WTC11 (cell line): ENCODE measurements at places on chromosomes 3 and 15.

GRCh38 chr15:66740802-66741201 lies 38.8 kb downstream of the SMAD6 start:
- DNase-seq, result no peak

DNA sequence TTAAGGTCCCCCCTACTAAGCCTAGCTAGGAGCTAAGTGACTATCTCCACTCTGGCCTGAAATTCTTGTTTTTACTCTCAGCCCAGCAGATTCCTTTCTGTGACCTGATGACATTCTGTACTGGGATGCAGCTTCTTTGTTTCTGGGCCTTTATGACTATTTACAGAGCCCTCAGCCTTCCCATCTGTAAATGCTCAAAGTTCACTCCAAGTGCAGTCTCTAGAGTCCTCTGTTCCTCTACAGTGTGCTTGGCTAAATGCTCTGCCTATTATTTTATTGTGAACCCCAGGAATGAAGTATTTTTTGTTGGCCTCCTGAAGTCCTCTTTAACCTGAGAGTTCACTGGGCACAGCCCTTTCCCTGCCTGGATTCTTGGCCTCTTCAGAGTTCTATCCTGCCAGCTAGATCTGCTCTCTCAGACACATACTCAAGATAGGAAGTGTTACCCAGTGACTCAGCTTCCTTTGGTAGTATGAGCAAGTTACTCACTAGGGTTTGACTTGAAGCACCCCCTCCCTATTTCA lies 278.1 kb upstream of the P2RY1 start:
- no peak for DNase-seq

GRCh38 chr15:40055576-40056293 lies 16.8 kb upstream of the SRP14 start:
- no peak for DNase-seq

GRCh38 chr3:3241596-3241995 lies 62.1 kb upstream of the CRBN start:
- DNase-seq, result no peak

DNA sequence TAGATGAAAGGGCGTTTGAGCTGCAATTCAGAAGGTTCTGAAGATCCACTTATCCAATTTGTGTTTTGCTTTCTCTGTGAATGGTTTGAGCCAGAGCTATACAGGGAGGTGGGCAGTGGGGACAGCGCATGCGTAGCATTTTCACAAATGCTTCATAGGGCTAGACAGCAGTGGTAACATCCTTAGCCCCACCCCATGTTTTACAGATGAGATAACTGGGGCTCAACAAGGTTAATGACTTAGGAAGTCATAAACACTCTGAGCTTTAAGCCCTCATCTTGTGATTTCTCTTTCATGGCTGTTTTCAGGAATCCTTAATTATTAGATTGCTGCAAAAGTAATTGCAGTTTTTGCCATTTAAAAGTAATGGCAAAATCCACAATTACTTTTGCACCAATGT lies 408.7 kb downstream of the IL5RA start:
- no peak for DNase-seq

DNA sequence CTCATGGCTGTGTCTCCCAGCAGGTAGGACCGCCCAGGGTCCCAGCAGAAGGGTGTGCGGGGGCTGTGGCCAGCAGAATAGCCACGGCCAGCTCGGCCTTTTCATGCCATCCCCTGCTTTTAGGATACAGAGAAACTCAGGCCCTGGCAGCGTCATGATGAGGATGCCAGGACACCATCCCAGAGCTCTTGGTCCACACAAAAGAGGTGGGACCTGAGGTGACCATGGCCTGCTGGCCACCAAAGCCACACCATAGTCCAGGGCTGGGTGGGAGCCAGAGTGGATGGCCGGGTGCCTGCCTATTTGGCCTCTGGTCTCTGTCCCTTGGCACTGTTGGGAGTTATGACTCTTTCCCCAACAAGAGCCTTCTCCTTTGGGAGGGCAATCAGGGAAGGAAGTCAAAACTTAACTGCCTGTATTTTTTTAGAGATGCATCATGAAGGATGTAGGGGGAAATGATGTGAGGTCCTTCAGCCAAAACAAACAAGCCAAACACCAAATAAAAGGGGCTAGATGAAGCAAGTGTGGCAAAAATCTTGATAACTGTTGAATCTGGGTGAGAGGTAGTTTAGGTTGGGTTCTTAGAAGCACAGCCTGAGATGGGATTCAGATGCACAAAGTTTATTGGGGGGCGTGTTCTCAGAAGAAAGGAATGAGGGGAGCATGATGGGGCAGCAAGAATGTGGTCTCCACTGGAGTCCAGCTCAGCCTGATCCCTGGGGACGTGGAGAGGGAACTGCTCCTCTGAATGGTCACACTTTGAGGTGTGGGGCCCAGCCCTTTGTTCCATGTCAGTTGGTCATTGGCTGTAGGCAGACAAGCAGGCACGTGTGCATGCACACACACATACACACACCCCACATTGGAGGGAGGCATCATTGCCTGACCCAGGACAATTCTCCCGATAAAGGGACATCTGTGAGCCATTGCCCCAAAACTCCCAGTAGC lies 33.2 kb downstream of the SMAD6 start:
- no peak for DNase-seq

DNA sequence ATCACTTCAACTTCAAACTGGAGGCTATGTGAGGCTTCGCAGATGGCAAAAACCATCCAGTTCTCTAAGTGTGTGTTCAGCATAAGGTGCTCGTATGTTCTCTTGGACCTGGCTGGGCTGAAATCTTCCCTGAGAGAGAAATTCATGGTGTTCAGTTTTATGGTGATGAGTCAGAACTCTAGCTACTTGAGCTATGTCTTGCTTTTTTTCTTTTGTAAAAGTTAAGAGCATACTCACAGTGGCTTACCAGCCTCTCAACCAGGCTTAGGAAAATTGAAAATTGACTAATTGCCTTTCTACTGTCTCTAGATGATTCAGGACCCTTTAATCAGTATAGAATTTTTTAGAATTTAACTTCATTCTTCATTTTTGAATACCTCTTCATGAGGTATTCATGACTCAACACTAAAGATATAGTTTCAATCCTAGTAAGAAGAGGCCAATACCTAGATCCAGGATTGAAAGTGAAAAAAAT lies 617.5 kb downstream of the TBL1XR1 start:
- no peak for DNase-seq

- DNase-seq, result no peak
Observed at GRCh38 chr3:100765437-100765975, 56.2 kb downstream of the TFG start.

- DNase-seq, result peak; percentile 32
Observed at GRCh38 chr3:10192953-10193691, 28.4 kb downstream of the IRAK2 start.

DNA sequence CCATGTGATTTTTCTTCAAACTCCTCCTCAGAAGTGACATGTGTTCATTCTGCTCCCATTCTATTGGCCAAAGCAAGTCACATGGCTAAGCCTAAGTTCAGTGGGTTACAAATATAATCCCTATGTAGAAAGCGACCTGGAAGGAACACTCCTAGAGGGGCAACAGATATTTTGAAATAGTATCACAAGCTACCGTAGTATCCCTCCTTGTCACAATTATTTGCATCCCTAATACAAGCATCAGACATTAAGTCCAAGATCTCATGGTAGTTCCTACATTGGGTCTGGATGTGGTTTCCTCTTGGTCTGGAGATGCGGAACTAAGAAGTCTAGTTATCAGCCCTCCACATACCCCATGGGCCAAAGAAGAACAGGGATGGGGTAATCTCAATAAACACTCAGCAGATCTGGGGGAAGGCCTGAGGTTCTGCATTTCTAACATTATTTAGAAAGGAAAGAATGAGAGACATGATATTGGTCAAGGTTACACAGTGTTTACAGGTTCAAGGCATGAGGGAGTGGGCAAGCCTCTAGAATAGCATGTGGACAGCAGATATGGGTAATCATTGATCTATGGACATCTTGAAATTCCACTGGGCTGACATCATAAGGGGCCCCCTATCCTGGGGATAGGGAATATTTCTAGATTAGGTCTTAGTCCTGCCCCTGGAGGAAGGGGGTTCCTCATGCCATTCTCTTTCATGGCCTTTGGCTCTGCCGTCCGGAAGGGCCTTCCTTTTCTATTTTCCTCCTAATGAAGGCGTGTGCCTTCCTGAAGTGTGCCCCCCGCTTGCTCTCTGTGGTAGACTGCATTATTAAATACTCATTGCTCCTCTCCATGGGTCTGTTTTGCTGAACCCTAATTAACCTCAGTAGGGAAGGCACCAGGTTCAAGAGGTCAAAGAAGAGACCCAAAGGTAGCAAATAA lies 17.8 kb upstream of the ABHD2 start:
- DNase-seq, result no peak

DNA sequence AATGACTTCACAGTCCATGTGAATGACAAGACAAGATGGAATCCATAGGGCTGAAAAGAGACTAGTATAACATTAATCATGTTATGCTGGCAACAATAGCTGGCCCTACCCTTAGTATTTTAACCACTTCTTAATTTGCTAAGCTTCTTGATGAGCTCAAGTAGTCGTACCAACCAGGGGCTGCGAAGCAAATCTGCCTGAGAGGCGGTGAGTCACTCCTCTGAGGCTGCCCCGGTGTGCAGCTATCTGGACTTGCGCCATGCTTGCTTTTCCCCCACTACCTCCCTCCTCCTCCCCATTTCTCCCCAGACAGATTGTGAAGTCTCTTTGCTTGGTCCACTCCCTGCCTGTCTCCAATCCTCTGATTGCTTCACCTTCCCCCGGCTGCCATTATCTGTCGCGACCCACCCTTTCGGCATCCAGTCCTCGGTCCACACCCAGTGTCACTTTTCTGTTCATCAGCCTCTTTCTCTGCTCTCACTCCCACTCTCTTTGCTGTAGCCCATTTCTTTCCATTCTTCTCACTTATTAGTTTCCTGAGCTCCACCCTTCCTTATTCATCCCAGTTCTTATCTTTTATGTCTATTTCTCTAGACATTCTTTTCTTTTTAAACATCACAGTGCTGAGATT lies 42.7 kb downstream of the DUT start:
- DNase-seq, result no peak

DNA sequence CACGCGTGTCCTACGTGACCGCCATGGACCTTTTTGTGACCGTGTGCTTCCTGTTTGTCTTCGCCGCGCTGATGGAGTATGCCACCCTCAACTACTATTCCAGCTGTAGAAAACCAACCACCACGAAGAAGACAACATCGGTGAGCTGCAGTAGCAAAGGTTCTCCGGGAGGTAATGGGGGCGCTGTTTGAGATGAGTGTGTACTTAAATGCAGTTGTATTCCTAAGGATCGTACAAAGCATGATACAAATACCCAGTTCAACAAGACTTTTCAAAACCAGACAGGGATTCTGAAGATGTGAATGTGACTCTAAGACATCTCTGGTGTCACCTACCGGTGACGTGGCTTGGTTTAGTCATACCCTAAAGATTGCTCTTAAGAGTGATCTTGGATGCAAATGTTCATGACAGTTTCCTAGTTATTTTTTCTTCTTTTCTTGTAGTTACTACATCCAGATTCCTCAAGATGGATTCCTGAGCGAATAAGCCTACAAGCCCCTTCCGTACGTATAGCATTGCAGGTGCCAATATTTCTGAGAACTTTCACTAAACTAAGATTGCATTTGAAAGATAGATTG lies 556.6 kb downstream of the GABRG3 start:
- peak; percentile 49 for DNase-seq

GRCh38 chr3:46866720-46867549 lies 3.7 kb upstream of the MYL3 start:
- peak; percentile 90 for DNase-seq

DNA sequence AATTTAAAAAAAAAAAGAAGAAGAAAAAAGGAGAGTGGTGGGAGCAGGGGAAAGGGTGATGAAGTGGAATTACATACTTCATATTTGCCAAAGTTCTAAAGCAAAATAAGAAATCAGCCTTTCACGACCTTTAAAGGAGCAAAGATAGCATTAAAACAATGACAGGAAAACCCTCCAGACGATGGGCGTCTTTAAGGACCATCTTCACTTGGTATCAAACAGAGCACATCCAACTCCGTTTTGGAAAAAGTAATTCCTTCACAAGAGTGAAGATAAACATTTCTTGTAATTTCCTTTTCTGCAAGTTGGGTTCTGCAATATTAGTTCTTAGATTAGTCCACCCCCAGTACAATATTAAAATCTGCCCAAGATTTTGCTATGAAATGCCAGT lies 32.8 kb downstream of the FRMD4B start:
- no peak for DNase-seq

DNA sequence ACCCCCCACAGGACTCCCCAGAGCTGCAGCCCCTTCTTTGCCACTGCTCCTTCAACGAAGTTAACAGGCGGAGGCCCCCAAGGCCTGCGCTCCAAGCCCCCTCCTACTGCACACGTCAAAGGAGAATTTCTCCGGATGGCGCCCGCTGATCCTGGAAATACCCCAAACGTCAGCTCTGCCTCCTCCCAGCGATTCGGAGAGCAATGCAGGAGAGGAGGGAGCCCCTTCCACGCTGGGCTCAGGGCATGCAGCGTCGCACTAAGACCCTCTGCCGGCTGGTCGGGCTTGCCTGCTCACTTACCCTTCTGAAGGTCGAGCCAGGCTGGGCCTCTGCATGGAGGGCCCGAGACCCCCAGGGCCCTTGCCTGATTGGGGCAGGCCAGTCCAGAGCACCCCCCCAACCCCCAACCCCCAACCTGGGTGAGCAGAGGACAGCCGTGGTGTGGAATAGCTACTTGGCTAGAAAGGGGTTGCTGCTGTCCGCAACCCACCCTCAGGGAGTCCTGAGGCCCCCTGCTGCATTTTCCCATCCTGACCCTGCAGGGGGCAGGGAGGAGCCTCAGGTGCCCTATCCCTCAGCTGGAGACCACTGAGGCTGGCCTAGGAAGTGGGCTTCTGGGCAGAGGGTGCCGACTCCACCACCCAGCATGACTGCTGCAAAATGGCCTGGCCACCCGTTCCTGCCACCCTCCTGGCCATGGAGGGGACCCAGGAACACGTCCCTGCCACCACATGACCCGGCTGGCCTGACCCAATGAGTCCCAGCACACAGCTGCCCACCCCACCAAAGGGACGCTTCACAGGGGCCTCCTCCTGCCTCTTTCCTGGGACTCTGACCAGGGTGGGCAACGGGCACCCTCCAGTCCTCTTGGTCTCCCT lies 976 bp downstream of the ATP2B2 start:
- no peak for DNase-seq

GRCh38 chr3:87491843-87492242 lies 215.5 kb upstream of the POU1F1 start:
- DNase-seq, result no peak

GRCh38 chr3:50122661-50123391 lies 32.3 kb upstream of the SEMA3F start:
- no peak for DNase-seq

GRCh38 chr3:69290006-69290405 lies 95.9 kb downstream of the FRMD4B start:
- no peak for DNase-seq

GRCh38 chr15:98682992-98683701 lies 34.8 kb downstream of the IGF1R start:
- no peak for DNase-seq

- no peak for DNase-seq
Observed at GRCh38 chr15:30929064-30929669, 25.5 kb downstream of the FAN1 start.

DNA sequence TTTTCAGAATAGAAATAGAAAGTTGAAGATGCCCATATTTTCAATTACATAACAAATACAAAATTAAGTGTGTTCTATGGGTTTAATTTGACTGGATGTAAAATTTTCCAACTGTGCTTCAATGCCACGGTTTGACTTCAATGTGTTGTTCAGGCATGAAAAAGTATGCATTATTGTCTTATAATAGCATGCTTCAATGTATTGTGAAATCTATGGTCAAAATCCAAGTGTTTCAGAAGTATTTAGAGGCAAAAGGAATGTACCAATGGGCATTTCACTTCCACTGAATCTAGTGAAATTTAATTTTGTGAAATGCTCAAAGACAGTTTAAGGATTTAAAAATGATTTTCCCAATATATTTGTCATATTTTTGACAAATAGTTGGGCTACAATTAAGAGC lies 16.0 kb downstream of the NEK10 start:
- DNase-seq, result no peak
